ENCODE measurements at places on chromosomes 6 and 20. TPM values are rescaled to one million over a fixed set of nuclear protein-coding genes. Genes with fewer than 3 reads are reported as not detected.

GRCh38 chr6:16721977-16722376 lies 39.3 kb downstream of the ATXN1 start:
- H3K36me3 ChIP-seq, result no peaks in the 10 kb centered on the region
- no peak for DNase-seq
- H3K4me1 ChIP-seq, result peaks cover 13% of the 10 kb centered on the region
- no peak overlapping the region for H3K4me3 ChIP-seq
- no peaks in the 10 kb centered on the region for H3K27me3 ChIP-seq
- H3K27ac ChIP-seq, result no peak overlapping the region

DNA sequence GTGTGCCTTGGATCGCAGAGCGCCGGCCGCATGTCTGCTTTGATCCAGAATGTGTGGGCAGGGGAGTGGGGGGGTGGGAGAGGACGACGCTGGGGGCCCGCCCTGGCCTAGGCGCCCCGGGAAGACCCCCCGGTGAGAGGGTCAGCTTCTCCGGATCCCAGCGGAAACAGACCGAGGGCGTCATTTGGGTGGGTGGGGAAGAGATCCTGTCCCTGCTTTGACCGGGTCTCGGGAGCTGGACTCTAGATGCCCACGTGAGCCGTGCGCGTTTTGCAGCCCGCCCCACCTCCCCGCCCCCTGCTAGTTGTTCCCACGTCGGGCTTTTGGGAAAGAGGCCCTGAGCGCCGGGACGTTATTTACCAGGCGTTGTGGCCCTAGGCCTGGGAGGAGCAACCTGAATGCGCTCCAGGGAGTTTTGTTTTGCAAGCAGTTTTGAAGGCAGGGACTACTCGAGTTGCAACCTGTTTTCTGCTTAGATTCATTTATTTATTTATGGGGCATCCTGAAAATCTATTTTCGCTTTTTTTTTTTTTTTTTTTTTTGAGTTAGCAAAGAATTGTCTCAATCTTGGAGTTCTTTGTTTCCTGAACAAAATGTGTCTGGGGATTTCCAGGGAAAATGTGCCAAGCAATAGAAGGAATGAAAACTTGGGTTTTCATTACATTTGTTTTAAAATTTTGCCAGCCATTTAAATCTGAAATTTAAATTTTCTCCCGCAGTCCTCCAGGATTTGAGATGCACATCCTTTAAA lies 1.6 kb downstream of the DSP start:
- no peaks in the 10 kb centered on the region for H3K27me3 ChIP-seq
- no peaks in the 10 kb centered on the region for H3K36me3 ChIP-seq
- DNase-seq, result peak; percentile 81
- peak overlapping the region; percentile 86 for H3K4me3 ChIP-seq
- peak overlapping the region; percentile 95 for H3K27ac ChIP-seq

The PLCB1 gene
- 4.5 TPM for polyA plus RNA-seq

The SFTA2 gene
- 14.4 TPM for polyA plus RNA-seq

The ECT2L gene
- not detected for polyA plus RNA-seq
